ENCODE measurements at places on chromosomes 1 and 21. TPM values are rescaled to one million over a fixed set of nuclear protein-coding genes. Genes with fewer than 3 reads are reported as not detected.

Gene SLAMF7
- total RNA-seq, result 6.3 TPM

Gene ZMPSTE24
- 25.8 TPM for total RNA-seq

Gene CD1B
- total RNA-seq, result not detected

Gene RUNX3
- total RNA-seq, result 1.6 TPM

Gene EPS8L3
- not detected for total RNA-seq

Gene IGFN1
- total RNA-seq, result 0.12 TPM

Gene BMP8B
- 0.60 TPM for total RNA-seq
